ENCODE measurements at places on chromosomes 2 and 18.

DNA sequence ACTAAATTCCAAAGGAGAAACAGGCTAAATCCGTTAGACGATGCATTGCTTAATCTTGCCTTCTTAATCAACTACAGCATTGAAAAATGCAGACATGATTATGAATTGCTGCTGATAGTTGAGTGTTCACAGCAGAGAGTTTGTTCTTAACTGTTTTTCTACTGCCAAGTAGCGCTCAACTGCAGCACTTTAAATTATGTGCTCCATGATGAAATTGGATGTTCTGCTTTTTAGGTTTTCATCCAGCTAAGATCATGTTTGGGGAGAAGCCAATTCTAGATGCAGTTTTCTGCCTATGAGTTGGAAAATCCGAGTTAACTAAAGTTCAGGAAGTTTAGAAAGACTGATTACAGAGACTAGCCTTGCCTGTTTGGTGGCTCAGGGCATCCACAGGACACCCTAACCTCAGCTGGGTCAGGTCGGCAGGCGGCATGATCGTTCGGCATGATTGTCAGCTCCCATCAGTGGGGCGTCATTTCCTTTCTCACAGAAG lies 119.4 kb upstream of the PIEZO2 start:
- no peak for DNase-seq

GRCh38 chr18:55402731-55403405 lies 185.1 kb downstream of the TCF4 start:
- DNase-seq: no peak

- DNase-seq: no peak
These were observed 296.7 kb downstream of the HRH4 start for GRCh38 chr18:24757134-24757533.

DNA sequence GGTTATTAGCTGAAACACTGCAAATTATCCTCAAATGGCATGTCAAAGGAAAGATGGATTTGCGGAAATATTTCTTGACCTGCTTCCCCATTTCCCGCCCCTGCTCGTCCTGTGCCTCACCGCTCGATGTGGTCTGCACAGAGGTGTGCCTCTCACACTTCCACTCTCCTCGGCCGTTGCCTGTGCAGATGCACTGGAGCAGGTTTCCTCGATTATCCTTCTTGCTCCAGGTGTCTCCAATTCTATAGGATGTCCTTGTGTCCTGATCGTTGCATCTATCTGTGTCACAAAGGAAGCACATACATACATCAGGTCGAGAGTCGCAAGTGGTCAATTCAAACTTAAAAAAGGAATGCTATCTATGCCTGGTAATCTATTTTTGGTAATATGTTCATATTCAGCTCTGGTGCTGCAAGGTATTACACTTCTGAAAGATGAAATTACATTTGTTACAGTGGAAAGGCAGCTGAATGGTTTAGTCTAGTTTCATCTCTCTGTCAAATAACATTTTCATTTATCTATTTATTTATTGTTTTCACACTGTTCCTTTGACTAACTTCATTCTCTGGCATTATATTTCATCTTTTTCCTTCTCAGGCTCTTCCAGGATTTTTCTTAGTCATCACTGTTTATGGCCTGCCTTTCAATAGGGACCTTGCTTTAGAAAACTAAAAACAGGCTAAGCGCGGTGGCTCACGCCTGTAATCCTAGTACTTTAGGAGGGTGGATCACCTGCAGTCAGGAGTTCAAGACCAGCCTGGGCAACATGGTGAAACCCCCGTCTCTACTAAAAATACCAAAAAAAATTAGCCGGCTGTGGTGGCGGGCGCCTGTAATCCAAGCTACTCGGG lies 7.6 kb downstream of the FN1 start:
- DNase-seq: no peak

- DNase-seq: no peak
These were observed 120.5 kb downstream of the CCBE1 start for GRCh38 chr18:59576541-59577385.

- no peak for DNase-seq
These were observed 370.9 kb downstream of the NR4A2 start for GRCh38 chr2:155961641-155962040.

GRCh38 chr18:45526114-45526841 lies 89.0 kb upstream of the SLC14A2 start:
- DNase-seq: no peak

GRCh38 chr2:83991992-83992391 lies 467.1 kb downstream of the SUCLG1 start:
- DNase-seq: no peak

DNA sequence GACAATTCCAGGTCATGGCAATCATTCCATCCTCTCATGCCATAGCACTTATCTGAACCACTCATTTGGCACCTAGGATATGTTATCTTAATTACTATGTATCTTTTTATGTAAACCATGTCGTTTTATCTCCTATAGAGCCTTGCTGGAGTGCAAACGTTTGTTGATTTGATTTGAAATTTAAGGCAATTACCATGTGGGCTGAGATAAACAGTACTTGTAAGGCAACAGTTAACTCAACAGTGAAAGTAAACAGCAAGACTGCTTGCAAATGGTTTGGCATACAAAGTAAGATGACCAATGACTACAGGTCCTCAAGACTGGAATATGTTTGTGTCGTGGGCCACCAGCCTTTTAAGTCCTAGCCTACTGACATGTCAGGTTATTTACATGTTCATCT lies 133.7 kb upstream of the ZFP36L2 start:
- DNase-seq: no peak

GRCh38 chr2:120347396-120348060 lies 1.6 kb downstream of the INHBB start:
- no peak for DNase-seq

DNA sequence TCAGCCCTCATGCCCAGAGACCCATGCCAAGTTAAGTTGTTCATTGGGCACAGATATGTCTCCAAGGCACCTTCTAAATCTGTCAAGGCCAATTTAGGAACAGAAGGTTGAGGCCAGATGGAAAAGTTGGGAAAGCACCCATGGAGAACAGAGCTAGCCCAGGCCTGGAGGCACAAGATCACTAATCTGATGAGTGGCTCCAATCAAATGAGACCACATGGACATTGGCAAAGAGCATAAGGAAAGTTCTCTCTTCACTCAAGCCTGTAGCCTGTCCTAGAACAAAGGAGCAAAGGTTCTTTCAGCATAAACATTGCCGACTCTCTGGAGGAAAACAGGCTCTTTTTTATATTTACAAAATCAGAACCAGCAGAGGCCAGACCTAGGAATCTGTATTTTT lies 154.8 kb downstream of the RNF152 start:
- no peak for DNase-seq

- no peak for DNase-seq
These were observed 265.1 kb upstream of the TNP1 start for GRCh38 chr2:217125014-217125413.

DNA sequence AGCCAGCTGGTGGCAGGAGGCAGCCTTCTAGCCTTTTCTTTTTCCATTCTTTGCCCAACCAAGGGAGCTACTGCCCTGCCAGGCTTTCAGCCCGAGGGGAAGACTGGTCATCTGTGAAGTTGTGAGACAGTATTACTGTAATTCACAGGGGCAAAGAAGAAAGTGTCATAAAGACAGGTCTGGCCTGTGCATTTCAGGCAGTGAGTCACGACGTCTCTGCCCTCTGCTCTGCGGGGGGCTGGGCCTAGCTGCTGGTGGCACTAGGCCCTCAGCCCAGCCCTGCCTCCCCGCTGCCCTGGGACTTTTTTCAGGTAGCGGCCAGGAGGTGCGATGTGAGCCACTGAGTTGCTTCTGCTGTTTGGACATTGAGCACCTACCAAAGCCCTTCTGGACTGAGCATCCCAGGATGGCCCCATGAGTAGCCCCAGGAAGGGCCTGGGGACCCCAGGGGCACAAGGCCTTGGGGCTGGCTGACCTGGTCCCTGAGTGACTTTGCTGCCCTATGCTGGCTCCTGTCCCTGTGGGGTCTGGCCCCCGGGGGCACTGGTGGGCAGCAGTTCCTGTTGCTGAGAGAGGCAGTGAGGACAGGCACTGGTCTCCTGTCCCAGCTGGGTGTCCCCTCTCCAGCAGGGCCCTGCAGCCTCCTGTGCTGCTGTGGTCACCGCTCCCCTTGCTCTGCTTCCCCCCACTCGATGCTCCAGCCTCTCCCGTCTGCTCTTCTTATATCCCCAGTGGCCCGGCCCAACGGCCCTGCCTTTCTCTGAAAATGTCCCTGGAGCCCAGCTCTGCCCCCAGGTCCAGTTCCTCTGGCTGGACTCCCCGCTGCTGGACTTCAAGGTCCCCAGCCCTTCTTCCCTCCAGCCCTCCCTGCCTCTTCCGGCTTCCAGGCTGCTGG lies 7.0 kb downstream of the INHBB start:
- DNase-seq: no peak

DNA sequence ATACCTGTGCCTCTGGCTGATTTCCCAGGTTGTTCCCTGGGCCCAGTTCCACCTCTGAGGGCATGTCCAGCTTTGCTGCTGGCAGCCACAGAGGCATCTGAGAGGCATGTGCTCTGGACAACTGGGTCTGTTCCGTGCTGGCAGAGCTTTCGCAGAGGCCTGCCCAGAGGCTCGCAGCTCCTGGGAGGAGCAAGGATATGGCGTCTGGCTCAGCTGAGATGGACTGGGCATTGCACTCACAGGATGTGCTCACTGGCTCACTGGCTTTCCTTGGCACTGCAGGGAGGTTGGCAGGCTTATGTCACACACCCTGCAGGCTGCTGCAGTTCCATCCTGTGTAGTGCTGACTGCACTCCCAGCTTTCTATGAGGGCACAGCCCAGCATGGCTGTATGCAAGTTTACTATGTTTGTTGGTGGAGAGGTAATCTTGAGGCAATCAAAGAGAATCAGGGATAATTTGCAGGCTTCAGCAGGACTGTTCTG lies 172.3 kb downstream of the PRKCE start:
- DNase-seq: no peak

DNA sequence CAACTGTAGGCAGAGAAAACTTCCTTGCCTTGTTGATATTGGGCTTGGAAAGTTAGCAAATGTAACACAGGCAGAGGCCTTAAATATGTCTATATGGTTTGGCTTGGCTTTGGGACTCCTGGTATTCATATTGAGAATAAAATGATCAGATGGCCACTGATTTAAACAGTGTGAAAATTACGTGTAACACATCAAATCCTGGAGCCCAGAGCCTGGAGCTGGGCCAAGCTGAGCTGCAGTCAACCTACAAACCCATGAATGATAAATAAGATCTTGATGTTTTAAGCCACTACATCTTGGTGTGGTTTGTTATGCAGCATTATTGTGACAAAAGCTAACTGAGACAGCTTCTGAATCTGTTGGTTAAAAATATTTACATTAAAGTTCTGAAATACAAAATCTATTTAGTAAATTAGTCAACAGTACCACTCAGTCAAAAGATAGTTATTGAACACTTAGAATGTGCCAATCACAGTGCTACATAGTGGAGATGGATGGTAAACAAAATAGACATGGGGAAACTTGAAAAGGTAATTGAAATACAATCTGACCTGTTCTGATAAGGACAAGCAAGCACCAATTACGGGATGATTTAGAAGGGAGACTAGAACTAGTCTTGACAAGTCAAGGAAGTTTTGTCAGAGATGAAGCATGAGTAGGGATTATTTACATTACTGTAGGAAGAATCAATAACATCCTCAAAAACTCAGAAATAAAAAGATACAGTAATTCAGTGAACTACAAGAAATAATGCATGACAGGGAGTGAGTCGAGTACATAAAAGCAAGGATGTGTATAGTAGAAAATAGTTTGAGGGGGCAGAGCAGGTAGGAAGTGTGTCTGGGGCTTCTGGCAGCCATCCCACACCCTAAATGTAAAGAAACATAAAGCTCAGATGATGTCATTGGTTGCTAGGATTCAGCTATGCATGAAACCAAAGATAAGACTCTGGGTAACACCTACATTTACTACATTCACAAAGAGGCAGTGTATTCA lies 157.7 kb downstream of the HNMT start:
- no peak for DNase-seq

DNA sequence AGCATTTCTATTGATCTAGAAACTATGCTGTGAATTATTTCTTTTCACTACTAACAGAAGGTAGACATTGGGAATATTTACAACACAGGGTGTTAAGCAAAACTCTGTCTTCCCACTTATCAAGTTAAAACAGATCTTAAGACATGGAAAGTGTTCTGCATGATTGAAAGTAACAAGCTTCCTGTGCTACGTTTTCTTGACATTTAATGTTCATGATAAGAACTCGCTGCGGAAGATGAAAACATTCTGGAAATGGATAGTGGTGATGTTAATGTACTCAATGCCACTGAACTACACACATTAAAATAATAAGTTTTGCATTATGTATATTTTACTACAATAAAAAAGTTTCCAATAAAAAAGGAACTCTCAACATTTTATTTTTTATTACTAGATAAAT lies 74.4 kb upstream of the SCN7A start:
- DNase-seq: no peak

DNA sequence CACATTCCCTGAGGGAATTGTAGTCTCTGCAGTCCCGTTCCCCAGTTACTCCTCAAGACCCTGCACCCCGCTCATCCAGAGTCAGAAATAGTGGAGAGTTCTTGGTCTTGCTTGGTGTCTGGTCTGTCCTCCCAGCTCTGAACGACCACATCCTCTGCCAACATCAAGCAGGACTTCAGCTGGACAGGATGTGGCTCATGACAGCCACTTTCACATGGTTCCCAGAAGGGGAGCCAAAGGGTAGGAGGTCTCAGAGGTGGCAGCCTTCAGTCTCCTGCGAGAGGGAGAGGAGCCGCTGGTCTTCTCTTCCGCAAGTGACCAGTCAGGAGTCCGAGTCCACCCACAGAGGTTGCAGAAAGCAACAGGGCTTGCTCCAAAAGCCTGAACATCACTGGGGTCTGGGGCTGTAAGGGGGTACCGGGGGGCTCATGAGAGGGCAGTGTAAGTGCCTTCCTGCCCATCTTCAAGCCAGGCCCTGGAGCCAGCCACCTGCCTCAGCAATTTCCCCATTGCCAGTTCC lies 29.8 kb downstream of the B3GNT7 start:
- DNase-seq: no peak

GRCh38 chr2:108571286-108571685 lies 37.0 kb downstream of the LIMS1 start:
- no peak for DNase-seq

DNA sequence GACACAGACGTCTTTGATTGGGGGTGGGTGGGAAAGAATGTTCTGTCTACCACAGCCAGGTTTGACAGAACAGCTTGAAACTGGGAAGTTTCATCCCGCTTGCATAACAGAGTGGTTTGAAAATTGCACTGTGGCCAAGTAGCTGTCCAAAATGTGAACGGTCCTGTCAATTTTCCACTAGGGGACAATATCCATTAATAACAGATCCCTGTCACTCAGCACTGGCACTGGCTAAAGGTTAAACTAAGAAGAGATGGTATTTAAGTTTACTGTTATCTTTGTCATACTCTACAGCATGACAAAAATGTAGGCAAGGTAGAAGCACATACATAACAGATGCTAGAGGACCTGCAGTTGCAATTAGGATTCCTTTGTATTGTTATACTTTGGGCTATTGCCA lies 55.6 kb upstream of the ACMSD start:
- DNase-seq: no peak

Data from stimulated activated CD8-positive, alpha-beta memory T cell treated with anti-CD3 and anti-CD28 coated beads, Interleukin-15, amount 100 ng/mL, for 4 hours (primary cell).